ENCODE measurements at places on chromosomes 1 and 21.
A peak's percentile ranks its signal among the peaks of the same experiment; 100 is the strongest.

DNA sequence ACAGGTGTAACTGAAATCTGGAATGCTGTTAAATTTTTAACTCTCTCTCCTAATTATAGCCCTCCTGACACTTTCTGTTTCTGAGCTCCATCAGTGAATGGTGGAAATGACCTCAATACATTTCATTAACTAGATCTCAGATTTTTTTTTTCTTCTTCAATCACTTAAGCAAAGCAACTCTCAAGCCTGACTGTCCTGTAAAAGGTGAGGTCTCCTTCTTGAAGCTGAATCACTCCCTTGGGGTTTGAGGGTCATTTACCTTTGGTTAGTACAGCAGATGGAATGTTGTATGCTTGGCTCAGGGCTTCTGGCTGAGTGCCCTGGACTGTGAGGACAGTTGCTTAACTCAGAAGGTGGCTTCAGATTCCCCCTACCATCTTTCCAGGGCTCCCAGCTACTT lies 518.7 kb downstream of the PTPRC start:
- peak; percentile 26 for DNase-seq

DNA sequence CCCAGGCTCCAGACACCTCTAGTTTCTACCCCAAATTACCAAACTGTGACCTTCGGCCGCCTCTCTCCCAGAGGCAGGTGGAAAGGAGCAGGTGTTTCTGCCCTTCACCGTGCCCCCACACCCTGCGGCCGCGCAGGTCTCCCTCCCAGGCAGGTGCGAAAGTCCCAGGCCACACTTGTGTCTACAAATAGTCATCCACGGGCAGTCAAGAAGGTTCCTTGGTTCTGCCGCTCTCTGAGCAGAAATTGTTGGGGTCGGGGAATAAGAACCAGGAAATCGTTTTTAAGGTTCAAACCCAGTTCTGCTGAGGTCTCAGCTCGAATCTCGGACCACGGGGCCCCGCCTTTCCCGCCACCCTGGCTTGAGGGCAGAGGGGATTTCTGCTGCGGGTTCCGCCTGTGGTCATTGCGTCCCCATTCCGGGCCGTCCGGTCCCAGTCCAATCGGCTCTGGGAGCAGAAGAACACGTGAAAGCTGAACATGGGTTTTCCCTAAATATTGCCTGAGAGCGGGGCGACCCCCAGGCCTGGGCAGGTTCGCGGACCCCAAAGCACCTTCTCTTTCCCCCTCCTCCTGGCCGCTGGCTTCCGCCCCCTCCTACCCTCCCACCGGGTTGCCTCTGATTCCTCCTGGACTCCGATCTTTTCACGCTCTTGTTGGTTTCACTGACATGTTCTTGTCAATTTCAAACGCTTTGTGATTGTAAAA lies 1.2 kb upstream of the ATF3 start:
- DNase-seq = no peak

DNA sequence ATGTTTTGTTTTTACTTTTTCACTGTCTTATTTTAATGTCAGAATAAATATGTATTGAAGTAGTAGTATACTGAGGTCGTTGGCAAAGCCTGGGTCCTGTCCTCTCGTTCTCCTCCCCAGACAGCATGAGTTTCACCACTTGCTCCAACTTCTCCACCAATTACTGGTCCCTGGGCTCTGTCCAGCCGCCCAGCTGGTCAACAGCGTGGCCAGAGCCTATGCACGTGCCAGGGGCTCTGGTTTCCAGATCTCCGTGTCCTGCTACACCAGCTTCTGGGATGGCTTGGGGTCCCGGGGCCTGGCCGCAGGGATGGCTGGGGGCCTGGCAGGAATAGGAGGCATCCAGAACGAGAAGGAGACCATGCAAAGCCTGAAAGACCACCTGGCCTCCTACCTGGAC lies 19.3 kb downstream of the PTPN14 start:
- no peak for DNase-seq

DNA sequence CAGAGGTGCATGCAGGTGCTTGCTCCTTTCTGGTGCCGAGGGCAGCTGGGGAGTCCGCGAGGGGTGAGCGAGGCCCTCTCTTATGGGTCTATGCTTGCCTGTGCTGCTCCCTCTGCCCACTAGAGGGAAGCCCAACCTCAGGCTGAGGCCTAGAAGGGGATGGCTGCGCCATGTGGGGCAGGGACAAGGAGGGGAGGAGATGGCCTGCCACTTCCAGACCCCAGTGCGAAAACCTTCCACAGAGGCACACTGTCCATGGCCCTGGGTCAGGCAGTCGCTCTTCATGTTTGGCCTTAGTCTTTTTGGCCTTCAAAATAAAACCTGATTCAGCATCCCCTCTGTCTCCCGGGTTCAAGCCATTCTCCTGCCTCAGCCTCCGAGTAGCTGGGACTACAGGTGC lies 14.0 kb downstream of the RHBG start:
- DNase-seq = no peak

- peak; percentile 37 for DNase-seq
These were observed 69.2 kb downstream of the MORN1 start for GRCh38 chr1:2322065-2322571.

- no peak for DNase-seq
These were observed 7.5 kb downstream of the PUM1 start for GRCh38 chr1:31058012-31058411.

DNA sequence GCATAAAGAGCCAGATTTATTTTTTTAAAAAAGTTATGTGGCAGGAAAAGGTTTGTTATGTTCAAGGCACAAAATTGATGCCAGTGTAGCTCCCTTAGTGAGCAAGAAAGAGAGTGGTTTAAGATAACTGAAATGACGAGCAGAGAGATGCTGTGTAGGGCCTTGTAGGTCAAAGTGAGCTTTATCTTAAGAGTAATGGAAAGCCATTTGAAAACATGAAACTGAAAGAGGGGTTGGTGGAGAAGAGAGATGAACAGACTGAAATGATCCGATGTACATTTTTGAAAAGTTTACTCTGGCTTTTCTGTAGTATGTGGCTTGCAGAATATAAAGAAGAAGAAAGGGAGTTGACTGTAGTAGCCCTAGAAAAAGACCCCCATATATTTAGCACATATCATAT lies 383.6 kb downstream of the PLA2G4A start:
- DNase-seq = no peak

GRCh38 chr1:91011726-91012125 lies 10.1 kb downstream of the ZNF644 start:
- no peak for DNase-seq

DNA sequence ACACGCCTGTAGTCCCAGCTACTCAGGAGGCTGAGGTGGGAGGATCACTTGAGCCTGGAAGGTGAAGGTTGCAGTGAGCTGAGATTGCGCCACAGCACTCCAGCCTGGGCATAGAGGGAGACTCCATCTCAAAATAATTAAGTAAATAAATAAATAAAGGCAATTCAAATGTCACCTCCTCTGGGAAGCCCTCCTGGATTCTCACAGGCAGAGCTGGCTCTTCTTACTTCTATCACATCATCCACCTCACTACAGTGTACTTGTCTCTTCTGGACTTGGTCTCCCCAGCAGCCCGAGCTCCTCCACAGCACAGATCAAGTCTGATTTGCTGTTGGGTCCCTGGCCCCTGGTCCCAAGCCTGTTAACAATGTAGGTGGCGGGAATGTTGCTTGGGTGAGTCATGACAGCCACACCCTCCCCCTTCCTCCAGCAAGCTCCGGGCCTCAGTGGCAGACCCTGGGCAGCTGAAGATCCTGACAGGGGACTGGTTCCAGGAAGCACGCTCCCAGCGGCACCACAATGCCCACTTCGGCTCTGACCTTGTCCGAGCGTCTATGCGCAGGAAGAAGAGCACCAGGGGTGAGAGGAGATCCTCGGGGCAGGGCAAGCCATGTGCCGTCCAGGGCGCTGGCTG lies 5.3 kb downstream of the SYTL1 start:
- no peak for DNase-seq

- no peak for DNase-seq
These were observed 2.6 kb downstream of the STXBP3 start for GRCh38 chr1:108749081-108749480.

DNA sequence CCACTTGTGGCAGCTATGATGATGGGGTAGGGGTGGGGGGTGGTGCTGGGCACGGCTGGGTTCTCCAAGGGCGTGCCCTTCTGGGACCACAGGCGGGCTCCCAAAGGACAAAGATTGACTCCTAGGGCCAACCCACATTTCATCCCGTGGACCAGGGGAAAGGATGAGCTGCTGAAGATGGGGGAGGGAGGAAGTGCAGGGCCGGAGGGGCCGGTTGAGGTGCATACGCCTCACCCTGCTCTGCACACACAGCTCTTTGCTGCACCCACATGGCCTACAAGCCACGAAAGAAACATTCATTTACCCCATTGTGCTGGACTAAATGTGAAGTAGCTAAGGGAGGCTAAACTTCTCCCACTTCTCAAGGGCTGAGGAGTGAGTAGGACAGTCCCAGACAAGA lies 34.2 kb upstream of the GNPAT start:
- DNase-seq = no peak

Measured in non-pigmented ciliary epithelial cell (primary cell).